ENCODE measurements at places on chromosomes 4 and X.

GRCh38 chr4:145920205-145920604 is 18.4 kb downstream of the ZNF827 start:
- no peak for DNase-seq

GRCh38 chr4:174437324-174437723 is 85.0 kb downstream of the HPGD start:
- no peak for DNase-seq

DNA sequence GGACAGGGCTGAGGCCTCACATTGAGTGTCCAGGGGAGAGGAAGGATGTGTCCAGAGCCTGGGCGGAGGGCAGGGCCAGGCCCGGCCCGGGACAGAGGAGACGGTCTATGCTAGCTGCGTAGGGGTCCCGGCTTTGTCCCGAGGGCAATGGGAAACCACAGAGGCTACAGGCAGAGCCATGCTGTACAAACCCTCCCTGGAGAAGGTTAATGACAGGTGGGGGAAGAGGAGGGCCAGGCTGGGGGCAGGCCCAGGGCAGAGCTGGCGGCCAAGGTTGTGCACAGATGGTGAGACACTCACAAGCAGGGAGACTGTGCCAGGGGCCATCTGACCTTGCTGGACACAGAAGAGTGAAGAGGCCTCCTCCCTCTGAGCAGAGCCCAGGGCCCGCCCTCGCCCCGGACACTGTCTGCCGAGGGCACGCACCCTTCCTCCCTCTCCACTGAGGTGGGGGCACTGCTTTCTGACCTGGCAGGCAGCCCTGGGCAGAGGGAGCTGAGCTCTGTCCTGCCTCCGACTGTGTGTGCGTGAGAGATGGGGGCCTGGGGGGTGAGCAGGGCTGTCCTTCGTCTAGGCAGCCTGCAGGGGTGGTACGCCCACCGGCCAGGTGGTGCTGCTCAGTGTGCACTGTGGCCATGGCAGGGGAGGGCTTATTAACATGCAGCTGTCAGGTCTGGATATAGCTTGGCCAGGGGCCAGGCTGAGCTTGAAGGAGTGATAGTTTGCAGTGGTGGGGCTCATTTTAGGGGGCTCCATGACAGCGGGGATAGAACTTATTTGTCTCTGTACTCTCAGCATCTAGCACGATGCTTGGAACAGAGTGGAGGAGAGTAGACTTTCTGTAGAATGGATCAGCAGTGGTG is 75.7 kb upstream of the LRPAP1 start:
- DNase-seq = no peak

DNA sequence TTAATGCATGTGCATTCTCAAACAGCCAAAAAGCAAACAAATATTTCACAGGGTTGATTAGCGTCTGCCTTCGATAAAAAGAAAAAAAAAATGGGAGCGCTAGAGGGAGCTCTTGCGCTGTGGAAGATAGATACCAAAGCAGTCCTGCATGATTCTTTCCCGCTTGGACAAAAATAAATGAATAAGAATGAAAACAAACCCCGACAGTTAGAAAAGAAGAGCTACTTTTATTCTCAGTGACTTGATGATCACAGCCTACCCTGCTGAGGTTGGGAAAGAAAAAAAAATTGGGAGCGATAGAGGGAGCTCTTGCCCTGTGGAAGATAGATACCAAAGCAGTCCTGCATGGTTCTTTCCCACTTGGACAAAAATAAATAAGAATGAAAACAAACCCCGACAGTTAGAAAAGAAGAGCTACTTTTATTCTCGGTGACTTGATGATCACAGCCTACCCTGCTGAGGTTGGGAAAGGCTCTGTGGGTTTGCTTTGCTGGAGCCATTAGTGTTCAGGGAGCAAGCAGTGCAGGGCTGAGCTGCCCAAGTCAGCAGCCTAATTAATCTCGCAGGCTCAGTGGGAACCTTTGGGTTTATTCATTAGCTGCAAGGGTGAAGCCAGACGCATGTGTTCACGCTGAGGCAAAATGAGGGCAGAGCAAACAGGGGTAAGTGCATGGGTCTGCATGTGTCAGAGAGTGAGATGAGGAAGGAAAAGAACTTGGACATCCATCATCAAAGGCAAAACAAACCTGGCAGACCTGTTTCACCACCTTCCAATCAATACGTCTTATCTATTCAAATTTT is 249.3 kb upstream of the PRKX start:
- no peak for DNase-seq

- DNase-seq = no peak
Measured at GRCh38 chrX:112636288-112636687, 43.5 kb downstream of the LHFPL1 start.

- no peak for DNase-seq
Measured at GRCh38 chr4:168549143-168549542, 52.3 kb downstream of the PALLD start.

DNA sequence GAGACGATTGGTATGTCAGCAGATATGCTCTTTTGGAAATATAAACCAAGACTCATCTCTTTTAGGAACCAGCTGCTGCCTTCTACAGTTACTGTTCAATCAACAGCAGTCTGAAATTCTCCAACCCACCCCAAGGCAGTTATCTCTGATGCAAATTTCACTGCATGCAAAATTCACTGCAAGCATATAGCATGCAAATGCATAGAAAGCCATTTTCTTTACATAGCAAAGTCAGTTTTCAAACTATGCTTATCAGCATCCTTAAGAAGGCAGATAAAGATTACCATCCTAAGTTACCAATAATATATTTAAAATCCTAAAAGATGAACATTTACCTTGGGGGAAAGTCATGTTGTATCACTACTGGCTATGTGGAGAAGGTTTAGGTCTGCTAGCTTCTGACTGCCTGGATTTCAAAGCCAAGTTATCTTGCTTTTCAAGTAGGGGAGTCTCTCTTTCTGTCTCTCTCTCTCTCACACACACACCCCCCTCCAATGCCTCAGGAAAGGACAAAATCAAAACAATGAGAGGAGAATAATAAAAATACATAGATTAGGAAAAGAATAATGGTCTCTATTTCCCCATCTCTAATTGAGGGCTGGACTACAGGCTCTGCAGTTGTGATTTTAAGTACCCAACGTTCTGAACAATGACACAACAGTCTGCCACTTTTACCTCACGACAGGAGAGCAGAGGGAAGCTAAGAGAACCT is 1.5 kb downstream of the NMU start:
- no peak for DNase-seq

- DNase-seq = no peak
Measured at GRCh38 chr4:159516556-159517140, 413.8 kb downstream of the RAPGEF2 start.

DNA sequence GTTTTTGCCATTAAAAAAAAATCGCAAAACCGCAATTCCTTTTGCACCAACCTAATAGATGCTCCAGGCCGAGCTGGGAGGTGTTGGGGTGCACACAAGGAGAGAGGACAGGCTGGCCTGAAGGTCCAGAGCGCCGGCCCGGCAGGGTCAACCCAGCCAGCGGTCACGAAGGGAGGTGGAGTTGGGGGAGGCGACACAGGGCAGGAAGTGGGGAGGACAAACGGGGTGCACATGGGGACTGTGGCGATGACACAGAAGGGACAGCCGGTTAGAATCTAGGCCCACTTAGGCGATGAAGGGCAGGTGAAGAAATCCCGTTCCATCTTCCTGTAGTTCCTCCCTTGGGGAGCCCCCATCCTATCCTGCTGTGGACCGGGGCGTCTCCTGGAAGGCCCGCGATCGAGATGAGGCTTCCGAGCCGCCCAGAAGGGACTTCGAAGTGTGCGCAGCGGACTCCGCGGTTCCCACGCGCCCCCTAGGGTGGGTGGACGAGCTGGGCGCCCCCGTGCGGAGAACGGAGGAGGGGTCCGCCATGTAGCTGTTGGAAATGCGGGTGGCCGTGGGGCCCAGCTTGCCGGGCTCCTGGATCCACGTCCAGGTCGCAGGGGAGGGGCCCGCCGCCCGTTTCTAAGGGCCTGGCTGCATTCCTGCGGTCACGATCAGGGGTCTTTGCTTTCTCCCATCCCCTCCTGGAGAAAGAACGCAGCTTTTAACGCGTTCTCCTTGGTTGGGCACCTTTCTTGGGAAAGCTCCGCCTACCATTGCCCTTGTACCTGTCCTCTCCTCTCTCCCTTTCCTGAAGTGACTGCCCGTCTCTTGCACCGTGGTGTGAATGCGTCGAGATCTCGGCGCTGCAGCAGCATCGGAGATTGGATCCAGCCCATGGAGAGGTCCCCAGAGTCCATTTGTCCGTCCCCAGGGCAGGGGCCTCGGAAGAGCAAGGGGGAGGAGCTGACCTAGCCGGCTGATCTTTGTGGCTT is 17.0 kb upstream of the HPF1 start:
- DNase-seq = no peak

DNA sequence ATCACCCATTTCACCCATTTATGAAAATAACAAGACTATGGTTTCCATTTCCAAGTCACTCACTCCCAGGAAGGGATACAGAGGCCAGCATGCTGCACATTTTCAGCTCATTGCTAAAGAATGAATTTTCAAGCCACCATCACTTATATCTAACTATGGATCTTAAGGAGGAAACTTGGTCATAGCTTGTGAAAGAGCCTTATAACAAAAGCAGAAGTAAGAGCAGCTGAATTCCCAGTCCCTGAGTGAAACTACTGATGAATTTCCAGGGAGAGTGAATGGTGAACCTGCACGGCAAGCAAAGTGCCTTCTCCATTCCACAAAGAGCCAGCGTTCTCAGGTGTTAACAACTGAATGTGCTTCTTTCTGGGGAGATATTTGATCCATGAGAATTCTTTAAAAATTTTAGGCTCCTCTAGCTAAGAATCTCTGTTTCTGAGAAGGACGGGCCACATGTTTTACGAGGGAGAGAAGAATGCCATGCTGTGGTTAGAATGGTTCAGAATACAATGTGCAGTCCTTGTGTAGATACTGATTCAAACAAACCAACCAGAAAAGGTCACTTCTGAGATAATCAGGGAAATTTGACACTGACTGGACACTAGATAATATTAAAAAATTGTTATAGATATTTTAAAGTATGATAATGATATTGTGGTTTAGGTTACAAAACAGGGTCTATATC is 24.0 kb downstream of the BTC start:
- no peak for DNase-seq

DNA sequence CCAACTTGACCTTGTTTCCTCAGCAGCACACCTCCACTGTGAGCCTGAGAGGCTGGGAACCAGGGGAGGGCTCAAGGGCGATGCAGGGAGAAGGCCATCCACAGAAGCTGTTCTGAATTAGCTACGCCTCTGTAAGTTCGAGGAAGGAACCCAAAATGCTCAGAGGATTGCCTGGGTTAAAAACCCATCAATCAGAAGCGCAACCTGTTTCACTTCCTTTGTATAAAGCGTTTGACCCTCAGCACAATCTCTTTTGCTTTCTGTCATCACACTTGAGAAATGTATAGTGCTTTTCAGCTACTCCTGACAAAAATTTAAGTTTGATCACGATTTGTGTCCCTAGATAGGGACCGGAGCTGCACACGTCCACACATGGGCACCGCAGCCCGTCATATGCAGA is 48.0 kb upstream of the MAP3K15 start:
- DNase-seq = no peak

DNA sequence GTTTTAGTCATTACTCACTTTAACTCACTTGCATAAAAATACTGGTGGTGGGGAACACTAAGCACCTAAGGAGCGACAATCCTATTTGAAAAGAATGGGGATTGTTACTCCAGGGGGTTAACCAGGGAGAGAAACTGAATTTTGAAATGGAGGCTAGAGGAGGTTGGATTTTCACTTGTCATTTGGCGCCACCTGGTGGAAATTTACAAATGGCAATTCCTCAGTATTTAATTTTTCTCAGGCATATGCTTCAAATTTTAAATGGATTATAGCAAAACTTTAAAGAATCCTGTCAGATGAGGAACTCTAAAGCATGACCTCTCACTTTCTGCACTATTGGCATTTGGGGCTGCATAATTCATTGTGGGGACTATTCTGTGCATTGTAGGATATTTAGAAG is 2.7 kb upstream of the GEMIN8 start:
- no peak for DNase-seq

DNA sequence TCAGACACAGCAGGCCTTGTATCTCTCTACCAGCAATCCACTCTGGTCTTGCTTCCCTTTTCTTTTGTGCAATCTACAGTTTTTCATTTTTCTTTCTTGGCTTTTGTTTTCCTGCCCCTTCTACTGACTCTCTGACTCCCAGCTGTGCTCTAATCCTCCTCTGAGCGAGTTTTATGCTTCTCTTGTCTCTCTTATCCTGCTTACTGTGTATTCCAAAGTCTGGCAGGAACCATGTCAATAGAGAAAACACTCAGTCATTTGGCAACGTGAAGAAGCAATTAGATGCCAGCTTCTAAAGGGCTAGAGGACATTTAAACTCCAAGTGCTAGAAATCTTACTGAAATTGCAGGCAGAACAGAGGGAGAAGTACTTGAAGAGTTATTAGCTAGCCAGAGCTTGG is 984.6 kb upstream of the TENM3 start:
- DNase-seq = no peak

- no peak for DNase-seq
Measured at GRCh38 chrX:116607776-116608175, 145.0 kb upstream of the CT83 start.

GRCh38 chr4:38146383-38146782 is 186.2 kb downstream of the PTTG2 start:
- no peak for DNase-seq

GRCh38 chr4:86821151-86821550 is 28.0 kb downstream of the SLC10A6 start:
- no peak for DNase-seq

GRCh38 chrX:24005028-24005427 is 22.0 kb downstream of the KLHL15 start:
- DNase-seq = no peak

DNA sequence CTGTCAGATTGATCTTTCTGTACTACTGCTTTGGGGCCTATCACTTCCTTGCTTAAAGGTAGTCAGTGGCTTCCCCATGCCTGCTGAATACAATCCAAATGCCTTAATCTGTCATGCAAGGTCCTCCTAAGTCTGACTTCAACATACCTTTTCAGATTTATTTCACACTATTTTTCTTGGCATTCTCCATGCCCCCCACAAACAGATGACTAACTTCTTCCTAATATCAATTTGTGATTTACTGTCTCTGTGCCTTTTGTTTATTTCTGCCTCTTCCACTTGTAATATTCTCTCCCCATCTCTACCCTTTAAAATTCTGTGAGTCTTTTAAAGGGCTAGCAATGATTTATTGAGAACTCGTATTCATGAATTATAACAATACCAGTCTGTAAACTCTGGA is 41.8 kb downstream of the OCRL start:
- no peak for DNase-seq

- DNase-seq = no peak
Measured at GRCh38 chr4:29711226-29711625, 1008.9 kb upstream of the PCDH7 start.

DNA sequence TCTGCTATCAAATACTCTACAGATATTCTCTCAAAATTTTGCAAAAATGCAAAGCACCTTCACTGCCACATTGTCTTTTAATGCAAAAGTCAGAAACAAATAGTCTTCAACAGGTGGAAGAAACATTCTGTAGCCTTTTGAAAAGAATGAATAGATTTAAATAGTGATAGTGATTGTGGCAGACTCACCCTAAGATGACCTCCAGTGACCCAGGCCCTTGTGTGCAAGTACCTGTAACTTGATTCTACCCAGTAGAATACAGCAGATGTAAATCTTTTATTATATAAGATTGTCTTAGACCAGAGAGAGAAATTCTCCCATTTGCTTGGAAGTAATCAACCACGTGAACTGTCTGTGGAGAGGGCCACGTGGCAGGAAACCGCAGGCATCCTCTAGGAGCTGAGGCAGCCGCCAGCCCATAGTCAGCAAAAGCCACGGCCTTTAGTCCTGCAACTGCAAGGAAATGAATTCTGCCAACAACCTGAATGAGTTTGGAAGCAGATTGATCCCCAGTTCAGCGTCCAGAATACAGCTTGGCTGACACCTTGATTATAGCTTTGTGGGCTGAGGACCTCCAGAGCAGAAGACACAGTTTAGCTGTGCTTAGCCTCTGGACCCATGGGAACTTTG is 272.5 kb downstream of the ARHGAP10 start:
- no peak for DNase-seq

- no peak for DNase-seq
Measured at GRCh38 chr4:113919611-113920010, 59.8 kb downstream of the ARSJ start.
